ENCODE measurements at places on chromosomes 11 and 22. TPM values are rescaled to one million over a fixed set of nuclear protein-coding genes. Genes with fewer than 3 reads are reported as not detected.

DNA sequence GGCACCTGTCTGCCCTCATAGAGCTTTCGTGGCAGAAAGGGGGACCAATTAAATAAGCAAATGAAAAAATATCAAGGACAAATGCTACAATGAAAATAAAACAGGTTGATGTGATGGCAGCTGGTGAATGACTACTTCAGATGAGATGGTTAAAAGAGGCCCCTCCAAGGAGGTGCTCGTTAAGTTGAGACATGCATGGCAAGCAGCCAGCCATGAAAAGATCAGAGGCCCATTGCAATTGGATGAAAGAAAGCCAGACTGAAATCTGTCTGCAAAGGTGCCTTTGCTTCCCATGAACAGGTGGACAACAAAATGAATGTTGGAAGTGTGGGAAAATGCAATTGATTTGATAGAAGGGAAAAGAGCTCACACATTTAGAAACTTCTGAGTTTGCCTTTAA is 848 bp upstream of the TRPC6 start:
- DNase-seq = no peak

- DNase-seq = no peak
These were observed 21.6 kb downstream of the ZNF195 start for GRCh38 chr11:3357302-3357701.

- DNase-seq = no peak
These were observed 9.2 kb downstream of the ADORA2A start for GRCh38 chr22:24436553-24436952.

GRCh38 chr22:50577697-50577986 is 585 bp downstream of the CPT1B start:
- DNase-seq = no peak

TRIM22 gene
- total RNA-seq = 318 TPM

TMEM123 gene
- total RNA-seq = 428 TPM

SERPIND1 gene
- not detected for total RNA-seq
